ENCODE measurements at places on chromosomes 3 and 15.
A peak's percentile ranks its signal among the peaks of the same experiment; 100 is the strongest.

- DNase-seq = no peak
Measured at GRCh38 chr15:98983334-98983733, 24.3 kb downstream of the PGPEP1L start.

GRCh38 chr3:12981306-12982275, 91.6 kb downstream of the IQSEC1 start:
- DNase-seq = no peak

- DNase-seq = no peak
Measured at GRCh38 chr15:90530250-90531051, 728 bp downstream of the CRTC3 start.

DNA sequence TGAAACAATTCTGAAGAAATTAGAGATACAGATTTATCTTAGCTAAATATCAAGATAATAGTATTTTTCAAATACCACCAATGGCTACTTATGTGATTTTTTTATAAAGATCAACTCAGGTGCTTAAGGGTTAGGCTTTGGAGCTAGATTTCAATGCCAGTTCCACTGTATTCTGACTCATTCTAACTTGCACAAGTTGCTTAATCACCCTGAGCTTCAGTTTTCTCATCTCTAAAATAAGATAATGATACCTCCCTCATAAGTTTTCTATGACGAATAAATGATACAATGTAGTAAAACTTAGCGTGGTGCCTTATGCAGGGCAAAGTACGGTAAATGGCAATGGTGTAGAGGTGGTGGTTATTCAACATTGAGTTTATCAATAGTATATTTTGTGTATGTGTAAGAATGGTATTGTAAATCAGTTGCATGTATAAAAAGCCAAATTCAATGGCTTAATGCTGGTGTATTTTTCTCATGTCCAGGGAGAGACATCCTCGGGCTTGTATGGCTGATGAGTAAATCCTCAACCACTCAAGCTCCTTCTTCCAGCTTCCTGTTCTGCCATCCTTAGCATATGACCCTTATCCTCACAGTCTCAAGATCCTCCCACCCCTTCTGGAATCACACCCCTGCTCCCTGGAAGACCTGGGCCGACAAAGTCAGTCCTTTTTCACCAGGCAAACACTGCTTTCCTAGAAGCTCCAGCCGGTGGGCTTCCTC, 505.9 kb upstream of the CFAP20DC start:
- DNase-seq = no peak

DNA sequence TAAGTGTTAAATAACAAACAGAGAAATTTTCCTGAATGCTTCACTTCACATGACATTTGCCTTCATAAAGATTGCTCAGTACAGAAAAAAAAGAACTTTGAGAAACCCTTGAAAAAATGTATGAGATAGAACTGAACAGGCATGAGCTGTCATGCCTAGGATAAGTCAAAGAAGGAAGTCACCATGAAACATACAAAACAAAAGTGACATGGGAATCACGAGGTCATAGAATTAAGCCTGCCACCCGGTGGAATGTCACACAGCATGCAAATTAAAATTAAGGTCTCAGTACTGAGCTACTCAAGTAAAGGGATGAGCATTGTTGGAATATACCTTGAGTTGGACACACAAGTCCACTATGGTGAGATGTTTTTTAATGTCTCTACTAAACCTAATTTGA, 652.5 kb upstream of the NECTIN3 start:
- peak; percentile 18 for DNase-seq

DNA sequence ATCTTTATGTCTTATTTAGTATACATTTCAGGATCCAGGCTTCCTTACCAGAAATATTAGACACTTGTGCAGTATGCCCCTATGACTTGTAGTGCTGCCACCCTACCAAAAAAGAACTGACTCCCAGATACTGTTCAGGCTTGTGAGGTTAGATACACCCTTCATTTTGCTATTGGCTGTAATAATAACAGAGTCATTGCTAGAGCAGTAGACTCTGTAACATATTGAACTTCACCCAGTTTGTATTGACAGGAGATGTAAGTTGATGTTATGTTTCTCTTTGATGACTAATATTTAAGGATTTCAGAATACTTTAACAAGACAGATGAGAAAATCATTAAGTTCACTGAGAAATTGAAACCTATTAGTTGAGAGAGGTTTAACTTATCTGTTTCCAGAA, 32.9 kb downstream of the RNF111 start:
- no peak for DNase-seq

DNA sequence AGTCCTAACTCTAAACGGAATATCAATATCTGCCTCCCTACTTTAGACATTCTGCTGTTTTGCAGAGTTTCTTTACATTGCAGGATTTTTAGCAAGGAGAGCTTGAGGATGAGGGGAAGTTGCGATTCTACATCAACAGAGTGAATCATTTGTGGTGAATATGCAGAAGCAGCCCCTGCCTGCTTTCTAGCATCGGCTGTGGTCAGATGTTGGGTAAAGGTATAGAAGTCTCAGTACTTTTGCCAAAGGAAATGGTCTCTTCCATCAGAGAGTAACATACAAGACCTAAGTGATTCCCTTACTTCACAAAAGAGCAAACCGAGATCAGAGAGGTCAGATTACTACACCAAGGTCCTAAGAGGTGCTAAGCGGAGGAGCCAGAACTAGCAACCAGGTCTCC, 15.2 kb downstream of the ST3GAL6 start:
- DNase-seq = no peak

- no peak for DNase-seq
Measured at GRCh38 chr3:113094337-113095221, 103.8 kb downstream of the GTPBP8 start.

DNA sequence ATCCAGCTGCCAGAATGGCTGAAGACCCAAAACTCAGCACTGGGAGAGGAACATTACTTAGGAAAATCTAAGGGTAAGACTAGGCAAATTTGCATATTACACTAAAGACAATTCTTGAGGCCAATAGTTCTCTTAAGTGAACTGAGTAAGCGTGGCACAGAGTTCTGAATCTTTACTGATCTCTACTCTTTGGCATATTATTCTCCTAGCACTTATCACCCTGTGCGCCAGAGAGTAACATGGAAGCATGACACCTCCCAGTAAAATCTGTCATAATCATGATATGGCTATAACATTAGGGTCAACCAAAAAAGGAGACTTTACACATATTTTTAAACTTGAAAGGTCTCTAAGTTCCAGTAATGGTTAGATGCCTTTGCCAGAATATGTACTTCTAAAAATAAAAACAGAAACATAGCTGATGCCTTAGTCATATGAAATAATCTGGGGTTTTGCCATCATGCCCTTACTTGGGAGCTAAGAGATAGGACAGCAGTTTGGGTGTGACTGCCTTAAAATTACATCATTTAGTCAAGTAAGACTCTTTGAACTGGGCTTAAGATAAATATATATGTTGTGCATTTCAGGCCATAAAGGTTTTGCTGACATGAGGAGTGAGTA, 290.5 kb downstream of the PLCL2 start:
- no peak for DNase-seq

DNA sequence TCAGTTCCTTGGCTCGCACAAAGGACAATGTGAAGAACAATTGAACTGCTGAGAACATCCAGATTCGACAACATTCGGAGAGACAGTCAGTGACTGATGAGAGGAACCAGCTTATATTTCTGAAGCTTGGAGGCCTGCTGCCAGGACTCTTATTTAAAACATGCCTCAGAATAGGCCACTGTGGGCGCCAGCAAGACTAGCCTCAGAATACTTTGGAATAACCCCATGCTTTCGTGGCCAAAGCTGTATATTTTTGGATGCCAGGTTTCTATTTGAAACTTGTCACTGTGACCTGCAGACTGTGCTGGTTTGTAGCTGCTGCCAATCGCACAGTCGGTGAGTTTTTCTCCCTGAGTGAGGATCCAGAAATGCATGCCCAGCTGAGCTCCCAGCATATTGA, 129.9 kb upstream of the UBE3A start:
- no peak for DNase-seq

- DNase-seq = no peak
Measured at GRCh38 chr15:81107889-81108288, 26.2 kb upstream of the CFAP161 start.

- no peak for DNase-seq
Measured at GRCh38 chr3:120824613-120825012, 82.1 kb downstream of the GTF2E1 start.

Measured in NCI-H524 treated with DMSO at 0.1 percent for 48 hours (cell line).